ENCODE measurements at places on chromosomes 2 and 18.

- no peak for DNase-seq
Measured at GRCh38 chr2:62145478-62146100, 50.3 kb upstream of the B3GNT2 start.

DNA sequence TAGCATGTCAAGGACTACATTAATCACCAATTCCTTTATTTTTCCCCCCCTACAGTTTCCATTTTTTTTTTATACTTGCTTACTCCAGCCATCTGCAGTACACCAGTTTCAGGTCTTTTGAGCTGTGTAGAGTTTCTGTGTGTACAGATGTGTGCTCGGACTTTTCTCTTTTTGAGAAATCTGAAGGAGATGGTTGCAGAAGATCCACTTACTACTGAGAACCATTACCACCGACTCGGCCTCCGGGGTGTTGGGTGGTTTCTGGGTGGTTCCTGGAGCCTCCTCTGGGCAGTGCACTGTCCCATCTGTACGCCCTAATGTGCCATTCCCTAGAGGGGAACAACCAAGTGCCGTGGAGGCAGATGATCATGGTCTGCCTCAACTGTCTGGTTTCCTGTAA lies 15.4 kb upstream of the LYPD6B start:
- no peak for DNase-seq

GRCh38 chr18:23506393-23506792 lies 3.1 kb downstream of the RMC1 start:
- no peak for DNase-seq

GRCh38 chr2:161178756-161179155 lies 18.5 kb downstream of the TANK start:
- DNase-seq: no peak

- no peak for DNase-seq
Measured at GRCh38 chr18:8705961-8706790, 820 bp downstream of the MTCL1 start.

DNA sequence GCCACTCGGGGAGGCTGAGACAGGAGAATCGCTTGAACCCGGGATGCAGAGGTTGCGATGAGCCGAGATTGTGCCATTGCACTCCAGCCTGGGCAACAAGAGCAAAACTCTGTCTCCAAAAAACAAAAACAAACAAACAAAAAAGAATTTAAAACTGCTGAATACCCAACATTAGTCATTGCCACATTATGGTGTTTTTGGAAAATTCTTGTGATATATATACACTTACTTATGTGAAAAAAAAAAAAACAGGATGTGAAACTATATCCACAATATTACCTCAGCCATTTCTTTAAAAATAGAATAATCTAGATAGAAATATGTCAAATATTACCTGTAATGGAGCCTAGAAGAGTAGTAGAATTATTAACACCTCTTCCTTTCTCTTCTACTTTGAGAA lies 288.3 kb upstream of the FN1 start:
- DNase-seq: no peak

- DNase-seq: no peak
Measured at GRCh38 chr2:160209516-160209856, 9.4 kb upstream of the ITGB6 start.

- DNase-seq: no peak
Measured at GRCh38 chr2:156663757-156664409, 227.7 kb downstream of the GPD2 start.

- no peak for DNase-seq
Measured at GRCh38 chr18:6882401-6882800, 152.9 kb downstream of the ARHGAP28 start.

- DNase-seq: no peak
Measured at GRCh38 chr2:23794234-23794633, 132.7 kb downstream of the ATAD2B start.

GRCh38 chr18:14922965-14923565 lies 175.1 kb downstream of the ANKRD30B start:
- DNase-seq: no peak

GRCh38 chr2:59183070-59183469 lies 941.9 kb upstream of the FANCL start:
- DNase-seq: no peak

DNA sequence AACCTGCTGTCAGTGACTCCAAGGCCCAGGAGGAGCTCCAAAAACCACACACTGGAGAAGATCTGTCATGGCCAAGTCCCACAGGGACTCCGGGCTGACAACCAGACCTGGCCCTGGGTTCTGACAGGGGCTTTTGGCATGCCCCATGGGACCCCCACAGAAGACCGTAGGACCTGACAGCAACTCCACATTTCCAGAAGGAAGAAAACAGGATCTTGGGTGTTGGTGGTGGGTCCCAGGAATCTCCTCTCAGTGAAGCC lies 275.9 kb upstream of the HS6ST1 start:
- no peak for DNase-seq

- no peak for DNase-seq
Measured at GRCh38 chr2:240579071-240579762, 7.3 kb upstream of the CAPN10 start.

DNA sequence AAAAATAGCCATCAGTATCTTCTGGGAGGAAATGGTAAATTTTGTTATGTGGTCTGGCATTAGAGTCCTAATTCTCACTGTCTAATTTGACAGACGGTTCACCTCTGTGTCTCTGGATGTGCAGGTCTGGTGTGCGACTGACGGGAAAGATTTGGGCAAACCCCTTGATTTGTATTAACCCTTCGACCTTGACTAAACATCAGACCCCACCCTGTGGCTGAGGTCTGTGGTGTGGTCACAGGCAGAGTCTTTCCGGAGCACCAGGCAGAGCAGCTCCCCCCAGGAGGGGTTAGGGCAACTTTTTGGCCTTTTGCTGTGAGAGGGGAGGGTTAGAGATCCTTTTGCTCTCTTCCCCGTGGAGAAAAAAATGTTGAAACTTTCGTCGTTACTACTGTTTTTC lies 6.4 kb downstream of the TWIST2 start:
- DNase-seq: no peak

- no peak for DNase-seq
Measured at GRCh38 chr18:21265971-21266673, 24.1 kb downstream of the GREB1L start.

- no peak for DNase-seq
Measured at GRCh38 chr2:18046558-18047212, 168.2 kb downstream of the KCNS3 start.

DNA sequence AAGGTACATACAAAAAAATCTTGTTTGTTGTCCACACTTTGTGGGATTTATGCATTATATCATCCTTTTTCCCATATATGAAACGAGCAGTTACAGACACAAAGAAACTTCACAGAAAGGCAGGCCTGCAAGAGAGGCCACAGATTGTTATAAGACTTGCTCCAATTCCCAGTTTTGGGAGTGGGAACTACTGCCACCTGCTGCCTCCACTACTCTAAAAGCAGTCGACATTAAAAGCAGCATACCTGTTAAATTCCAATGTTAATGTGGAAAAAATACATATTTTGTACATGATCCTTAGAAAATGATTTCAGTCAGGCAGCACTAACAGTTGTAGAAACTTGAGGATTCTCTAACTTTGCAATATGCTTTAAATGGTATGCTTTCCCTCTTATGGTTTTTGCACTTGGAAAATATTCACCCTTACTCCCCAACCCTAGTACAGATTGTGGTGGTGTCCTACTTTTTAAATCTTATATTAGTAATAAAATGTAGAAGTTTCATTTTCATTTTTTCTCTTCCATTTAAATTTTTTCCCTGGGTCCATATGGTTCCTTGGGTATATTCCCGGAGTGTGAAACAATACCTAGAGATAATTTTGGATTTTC lies 37.9 kb downstream of the SLC38A11 start:
- no peak for DNase-seq

- DNase-seq: no peak
Measured at GRCh38 chr2:152580714-152581113, 136.5 kb downstream of the PRPF40A start.

DNA sequence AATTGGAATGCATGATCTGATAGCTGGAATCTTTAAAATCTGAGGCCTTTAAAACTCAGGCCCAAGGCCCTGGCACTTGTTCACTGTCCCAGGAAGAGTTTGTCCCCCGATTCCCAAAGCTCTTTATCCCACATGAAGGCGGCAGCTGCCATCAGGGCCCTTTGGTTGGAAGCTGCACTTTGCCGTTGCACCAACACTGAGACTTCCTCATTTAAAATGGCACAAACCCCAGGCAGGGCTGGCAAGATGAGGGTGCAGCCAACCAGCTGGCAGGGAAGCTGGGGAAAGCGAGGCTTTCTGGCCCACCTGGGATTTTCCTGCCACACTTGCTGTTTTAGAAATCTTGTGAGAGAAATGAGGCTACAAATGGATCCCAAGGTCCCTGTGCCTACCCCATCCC lies 6.3 kb downstream of the FLACC1 start:
- no peak for DNase-seq

DNA sequence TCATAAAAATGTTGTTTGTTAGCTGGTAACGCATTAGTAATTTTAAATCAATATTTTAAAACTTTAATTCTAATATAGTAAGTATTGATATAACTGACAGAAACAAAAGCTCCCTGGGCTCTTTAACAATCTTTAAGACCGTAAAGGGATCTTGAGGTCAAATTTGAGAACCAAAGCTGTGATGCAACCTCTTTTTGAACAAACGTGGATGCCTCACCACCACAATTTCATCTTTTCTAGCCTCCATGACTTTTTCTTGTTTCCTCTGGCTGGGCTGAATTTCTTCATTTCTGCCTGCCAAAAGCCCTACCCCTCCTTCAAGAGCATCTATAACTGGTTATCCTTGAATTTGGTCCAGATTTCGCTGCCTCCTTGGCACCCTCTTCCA lies 563 bp upstream of the POLE4 start:
- DNase-seq: no peak

GRCh38 chr18:13612196-13612997 lies 114.0 kb downstream of the FAM210A start:
- peak; percentile 44 for DNase-seq

- no peak for DNase-seq
Measured at GRCh38 chr2:134206573-134206972, 47.3 kb upstream of the MGAT5 start.

GRCh38 chr2:30325600-30326328 lies 94.4 kb downstream of the LBH start:
- DNase-seq: no peak

- DNase-seq: no peak
Measured at GRCh38 chr18:69162649-69163048, 238.0 kb upstream of the DOK6 start.

- no peak for DNase-seq
Measured at GRCh38 chr2:209062210-209062609, 361.6 kb upstream of the MAP2 start.

DNA sequence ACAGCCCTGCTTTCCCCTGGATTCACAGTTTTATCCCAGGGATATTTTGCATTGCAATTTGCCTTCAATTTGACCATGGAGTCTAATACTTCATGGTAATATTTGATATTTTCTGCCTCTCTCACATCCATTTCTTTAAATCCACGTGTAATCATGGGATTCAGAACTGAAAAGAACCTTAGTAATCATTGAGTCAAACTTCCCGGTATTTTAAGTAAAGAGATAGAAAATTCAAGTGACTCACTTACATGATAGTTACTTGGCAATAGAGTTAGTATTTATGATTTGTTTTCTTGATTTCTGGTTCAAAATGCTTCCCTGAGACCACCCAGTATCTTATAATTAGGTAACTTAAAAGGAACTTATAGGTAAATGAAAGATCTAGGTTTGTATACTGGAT lies 33.7 kb upstream of the CDC42EP3 start:
- DNase-seq: no peak

- no peak for DNase-seq
Measured at GRCh38 chr2:108224022-108224421, 15.7 kb upstream of the SULT1C3 start.

DNA sequence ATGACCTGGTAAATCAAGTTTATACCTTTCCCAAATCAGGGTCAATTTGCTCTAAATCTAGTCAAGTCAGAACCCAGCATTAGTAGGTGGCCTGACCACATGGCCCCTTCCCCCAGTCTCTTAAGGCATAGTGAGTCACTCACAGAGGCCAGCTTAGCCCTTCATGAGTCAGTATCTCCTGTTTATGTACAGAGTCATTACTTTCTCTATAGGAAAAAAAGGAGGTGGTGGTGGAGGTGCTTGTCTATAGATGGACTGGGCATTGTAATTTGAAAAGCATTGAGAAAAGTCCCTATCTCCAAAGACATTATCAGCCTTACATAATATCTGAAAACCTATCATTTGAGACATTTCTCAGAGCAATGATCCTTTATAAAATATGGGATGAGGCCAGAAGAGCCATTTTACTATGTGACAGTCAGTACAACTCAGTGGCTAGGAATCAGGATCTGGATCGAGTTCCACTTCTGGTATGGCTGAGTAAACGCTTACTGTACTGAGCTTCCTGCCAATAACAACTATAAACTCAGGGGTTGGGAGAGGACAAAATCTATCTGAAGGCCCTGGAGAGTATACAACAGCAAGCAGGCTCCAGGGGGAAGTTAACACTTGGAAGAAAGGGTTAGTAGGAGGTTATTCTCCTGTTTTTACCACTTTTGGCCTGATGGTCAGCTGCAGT lies 22.5 kb upstream of the SIGLEC15 start:
- DNase-seq: no peak

GRCh38 chr18:80009661-80010550 lies 21.5 kb upstream of the TXNL4A start:
- DNase-seq: no peak

- DNase-seq: no peak
Measured at GRCh38 chr18:48629730-48630324, 91.0 kb downstream of the CTIF start.

- no peak for DNase-seq
Measured at GRCh38 chr2:61210332-61210981, 48.5 kb downstream of the C2orf74 start.

DNA sequence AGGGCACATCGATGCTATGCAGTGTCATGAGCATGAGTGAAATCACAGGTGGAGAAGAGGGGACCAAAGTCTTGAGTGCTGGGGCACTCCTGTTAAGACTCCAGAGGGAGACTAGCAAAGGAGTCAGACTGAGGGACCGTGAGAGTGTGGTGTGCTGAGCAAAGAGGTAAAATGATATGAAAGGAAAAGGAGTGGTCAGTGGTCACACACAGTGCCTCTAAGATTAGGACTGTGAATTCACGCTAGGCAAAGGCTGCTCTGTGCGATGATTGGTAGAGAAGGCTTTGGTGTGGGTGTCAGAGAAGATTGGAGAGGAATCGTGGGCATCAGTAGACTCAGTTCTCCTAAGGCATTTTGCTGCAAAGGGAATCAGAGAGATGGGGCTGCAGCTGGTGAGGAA lies 12.8 kb downstream of the SOCS6 start:
- no peak for DNase-seq

GRCh38 chr18:23664674-23665073 lies 2.0 kb upstream of the ANKRD29 start:
- no peak for DNase-seq
